ENCODE measurements at places on chromosomes 3 and 15.

GRCh38 chr3:4425707-4426106 is 41.4 kb downstream of the SUMF1 start:
- DNase-seq = no peak

DNA sequence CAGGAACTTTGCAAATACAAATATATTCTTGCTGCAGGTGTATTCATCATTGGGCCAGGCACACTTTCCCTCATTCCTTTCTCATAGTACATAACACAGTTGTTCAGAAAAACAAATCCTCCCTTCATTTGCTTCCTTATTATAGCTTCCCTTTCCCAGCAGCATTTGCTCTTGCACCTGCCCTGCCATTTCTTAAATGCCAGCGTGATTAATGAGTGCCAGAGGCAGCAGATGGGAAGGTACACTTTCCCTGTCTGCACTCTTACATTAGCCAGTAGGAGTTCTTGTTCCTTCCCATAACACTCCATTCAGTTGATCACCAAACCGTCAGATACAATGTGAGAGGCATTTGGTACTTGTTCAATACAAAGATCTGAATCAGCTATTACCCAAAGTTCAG is 128.5 kb upstream of the GAP43 start:
- DNase-seq = no peak

GRCh38 chr15:79494963-79495755 is 63.0 kb downstream of the MINAR1 start:
- DNase-seq = no peak

- no peak for DNase-seq
These were observed 16.8 kb upstream of the DIS3L start for GRCh38 chr15:66276546-66276945.

DNA sequence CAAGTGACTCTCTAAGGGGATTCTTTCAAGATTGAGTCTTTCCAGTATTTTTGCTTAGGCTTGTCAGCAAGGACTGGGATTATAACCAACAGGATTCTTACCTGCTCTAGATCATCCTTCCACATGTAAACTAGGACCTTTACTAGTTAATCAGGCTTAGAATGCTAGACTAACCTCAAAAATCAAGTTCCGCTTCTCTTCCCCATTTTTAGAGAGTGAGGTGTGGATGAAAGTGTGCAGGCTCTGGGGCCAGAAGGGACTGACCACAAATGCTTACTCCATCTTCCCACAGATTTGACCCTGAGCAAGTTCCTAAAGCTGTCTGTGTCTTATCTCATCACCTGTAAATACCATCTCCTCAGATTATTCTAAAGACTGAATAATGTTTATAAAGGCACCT is 89.5 kb upstream of the IL12A start:
- no peak for DNase-seq

- DNase-seq = no peak
These were observed 290.0 kb upstream of the GADL1 start for GRCh38 chr3:31184261-31185061.

DNA sequence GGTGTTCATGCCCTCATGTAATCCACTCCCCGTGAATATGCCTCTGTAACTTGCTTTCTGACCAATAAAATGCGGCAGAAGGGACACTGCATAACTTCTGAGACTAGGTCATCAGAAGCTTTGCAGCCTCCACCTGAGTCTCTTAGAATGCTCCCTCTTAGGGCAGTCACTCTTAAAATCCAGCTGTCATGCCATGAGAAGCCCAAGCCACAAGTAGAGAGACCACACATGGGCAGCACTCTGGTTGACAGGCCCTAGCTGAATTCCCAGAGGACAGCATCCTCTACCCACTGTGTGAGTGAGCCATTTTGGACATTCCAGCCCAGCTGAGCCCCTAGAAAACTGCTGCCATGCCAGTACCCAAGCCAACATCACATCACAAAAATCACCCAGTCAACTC is 41.4 kb downstream of the SCAPER start:
- no peak for DNase-seq

- no peak for DNase-seq
These were observed 25.2 kb downstream of the SNAPC5 start for GRCh38 chr15:66472176-66472999.

- no peak for DNase-seq
These were observed 87.6 kb upstream of the MYZAP start for GRCh38 chr15:57503911-57504598.

GRCh38 chr3:138687236-138687635 is 78.7 kb downstream of the FAIM start:
- no peak for DNase-seq

DNA sequence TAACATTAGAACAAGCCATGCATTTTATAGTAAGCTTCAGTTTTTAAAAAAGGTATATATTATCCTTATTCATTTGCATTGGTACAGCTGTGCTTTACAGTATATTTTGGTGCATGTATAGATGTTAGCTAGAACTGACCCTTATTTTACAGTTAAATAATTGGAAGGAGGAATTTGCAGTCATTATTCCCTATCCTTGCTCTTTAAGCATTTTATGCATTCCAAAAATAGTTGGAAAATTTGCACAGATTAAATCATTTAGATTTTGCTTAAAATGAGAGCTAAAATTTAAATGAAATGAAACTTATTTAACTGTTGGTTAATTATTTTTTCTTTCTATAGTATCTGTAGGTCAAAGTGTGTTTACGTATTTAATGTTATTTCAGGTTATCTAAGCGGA is 667.1 kb downstream of the NAALADL2 start:
- no peak for DNase-seq

GRCh38 chr15:60017538-60018520 is 13.7 kb downstream of the FOXB1 start:
- no peak for DNase-seq

- DNase-seq = no peak
These were observed 45.5 kb downstream of the NEK11 start for GRCh38 chr3:131072099-131072559.

DNA sequence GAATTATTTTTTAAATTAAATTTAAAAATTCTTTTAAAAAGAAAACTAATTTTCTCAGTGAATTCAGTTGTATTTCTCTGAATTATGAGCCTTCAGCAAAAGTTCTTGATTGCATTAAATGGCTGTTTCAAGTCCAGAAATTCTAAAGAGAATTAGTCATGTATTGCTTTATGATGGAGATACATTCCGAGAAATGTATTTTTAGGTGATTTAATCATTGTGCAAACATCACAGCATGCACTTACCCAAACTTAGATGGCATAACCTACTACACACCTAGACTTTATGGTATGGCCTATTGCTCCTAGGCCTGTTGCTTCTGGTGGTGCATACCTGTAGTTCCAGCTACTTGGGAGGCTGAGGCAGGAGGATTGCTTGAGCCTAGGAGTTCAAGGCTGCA is 44.3 kb upstream of the GCNT3 start:
- no peak for DNase-seq

DNA sequence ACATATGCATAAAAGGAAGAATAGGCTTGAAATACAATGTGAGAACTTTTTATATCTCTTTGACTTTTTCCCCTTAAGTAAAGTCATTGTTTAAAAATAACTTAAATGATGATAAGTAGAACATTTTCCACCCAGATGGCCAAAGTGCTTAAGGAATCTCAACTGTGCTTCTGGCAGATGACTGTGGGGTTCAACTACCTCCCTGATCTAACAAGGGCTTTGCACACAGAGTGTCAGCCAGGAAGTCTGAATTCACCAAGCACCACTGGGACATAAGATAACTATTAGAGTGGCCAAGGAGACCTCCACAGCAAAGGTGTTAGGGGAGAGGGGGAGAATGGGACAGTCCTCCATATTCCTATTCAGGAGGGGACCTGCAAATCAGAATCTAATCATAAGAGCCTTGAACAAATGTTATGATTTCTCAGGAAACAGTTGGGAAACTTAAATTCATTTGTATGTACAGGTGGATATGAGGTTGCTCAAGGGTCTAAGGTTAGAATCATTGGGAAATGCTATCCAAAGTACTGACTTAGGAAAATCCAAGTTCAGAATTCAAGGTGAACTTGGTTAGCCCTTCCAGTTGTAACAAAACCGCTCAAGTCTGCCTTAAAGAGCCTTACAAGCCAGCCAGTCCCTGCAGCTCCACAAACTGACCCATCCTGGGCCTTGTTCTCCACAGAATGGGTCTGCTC is at the start of gene FETUB:
Gene FETUB (plus strand): TSS at position 622 of the 695 bp plus-strand sequence. CDS start 62 bp downstream, at position 684.
- no peak for DNase-seq

DNA sequence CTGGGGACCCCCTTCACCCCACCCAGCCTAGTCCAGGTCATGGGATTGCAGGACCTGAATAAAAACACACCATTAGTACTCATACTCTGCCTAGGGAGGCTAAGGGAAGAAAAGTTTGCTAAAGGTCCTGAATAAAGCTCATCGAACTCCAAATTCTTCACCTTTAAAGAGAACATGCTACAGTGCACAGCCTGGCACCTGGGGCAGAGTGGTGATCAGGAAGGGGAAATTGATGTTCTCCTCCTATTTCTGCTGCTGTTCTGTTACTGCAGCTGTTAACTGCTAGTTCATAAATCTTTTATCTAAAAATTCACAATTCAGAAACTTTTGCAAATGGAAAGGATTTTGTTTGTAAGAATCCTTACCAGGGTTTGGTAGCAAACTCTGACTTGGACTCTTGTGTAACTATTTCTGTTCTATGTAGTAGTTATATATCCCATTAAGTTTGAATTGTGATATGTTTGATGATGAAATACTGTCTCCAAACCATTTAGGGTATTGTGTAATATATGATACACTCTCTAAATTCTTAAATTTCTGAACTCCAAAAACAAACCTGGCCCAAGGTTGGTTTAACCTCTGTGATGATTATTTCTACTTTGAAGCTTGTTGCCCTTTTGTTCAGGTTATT is 27.9 kb downstream of the MCTP2 start:
- no peak for DNase-seq

DNA sequence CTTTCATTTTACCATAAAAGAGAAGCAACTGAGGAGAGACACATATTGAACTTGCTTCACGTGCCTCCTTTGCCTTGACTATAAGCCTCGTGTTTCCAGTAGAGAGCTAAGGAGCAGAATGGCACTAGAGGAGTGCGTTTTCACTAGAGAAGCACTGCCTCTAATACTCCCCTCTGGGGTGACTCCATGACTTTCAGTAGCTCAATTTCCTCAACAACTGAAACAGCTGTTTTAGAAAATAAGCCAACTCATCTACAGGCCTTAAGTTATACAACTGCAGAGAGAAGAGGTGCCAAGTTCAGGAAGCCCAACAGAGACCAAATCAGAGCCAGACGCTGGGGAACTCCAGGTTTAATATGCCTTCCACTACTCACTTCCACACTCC is 1.9 kb downstream of the UBP1 start:
- DNase-seq = no peak

DNA sequence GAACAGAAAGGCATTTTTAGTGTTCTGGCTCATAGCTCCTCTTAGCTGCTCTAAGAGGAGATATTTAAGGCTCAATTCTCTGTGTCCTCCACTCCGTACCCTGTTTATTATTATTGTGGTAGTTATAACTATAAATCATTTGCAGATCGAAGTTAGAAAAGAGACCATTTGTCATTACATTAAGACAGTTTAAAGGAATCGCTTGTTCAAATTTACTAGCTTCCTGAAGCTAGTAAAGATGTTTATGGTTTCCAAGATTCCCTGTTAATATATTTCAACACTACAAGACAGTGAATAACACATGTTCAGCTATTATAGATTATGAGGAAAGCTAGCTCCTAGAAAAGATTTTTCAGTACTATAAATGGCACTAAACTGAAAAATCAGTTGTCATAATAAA is 12.6 kb downstream of the ATXN7 start:
- DNase-seq = no peak

- DNase-seq = no peak
These were observed at the start of gene LSAMP for GRCh38 chr3:116445311-116445841. LSAMP (minus strand) TSS chr3:116445487.

- no peak for DNase-seq
These were observed 72.9 kb upstream of the MNS1 start for GRCh38 chr15:56537881-56538280.

GRCh38 chr15:38696790-38697495 is 132.3 kb upstream of the RASGRP1 start:
- no peak for DNase-seq

- no peak for DNase-seq
These were observed 1.2 kb downstream of the CADPS start for GRCh38 chr3:62873761-62874710.
